ENCODE measurements at places on chromosomes 2 and 18.

DNA sequence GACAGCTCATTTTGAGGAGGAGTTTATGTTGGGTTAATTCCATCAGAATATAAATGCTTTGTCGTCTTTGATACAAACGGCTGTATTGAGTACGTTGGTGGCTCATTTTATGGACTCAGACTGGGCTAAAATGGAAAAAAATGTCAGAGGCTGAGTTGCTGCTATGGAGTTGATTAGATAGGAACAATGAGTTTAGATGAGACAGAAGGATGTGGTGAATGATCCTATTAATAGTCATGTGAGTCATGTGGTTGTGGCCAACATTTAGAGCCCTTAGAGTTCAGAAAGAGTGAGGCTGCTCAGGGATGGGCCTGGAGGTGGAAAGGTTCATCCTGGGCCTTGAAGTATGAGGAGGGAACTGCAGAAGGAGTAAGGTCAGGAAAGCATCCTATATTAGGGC lies 434.2 kb downstream of the MEIS1 start:
- no peak for DNase-seq

GRCh38 chr2:62947403-62947802 lies 103.2 kb upstream of the OTX1 start:
- DNase-seq = no peak

DNA sequence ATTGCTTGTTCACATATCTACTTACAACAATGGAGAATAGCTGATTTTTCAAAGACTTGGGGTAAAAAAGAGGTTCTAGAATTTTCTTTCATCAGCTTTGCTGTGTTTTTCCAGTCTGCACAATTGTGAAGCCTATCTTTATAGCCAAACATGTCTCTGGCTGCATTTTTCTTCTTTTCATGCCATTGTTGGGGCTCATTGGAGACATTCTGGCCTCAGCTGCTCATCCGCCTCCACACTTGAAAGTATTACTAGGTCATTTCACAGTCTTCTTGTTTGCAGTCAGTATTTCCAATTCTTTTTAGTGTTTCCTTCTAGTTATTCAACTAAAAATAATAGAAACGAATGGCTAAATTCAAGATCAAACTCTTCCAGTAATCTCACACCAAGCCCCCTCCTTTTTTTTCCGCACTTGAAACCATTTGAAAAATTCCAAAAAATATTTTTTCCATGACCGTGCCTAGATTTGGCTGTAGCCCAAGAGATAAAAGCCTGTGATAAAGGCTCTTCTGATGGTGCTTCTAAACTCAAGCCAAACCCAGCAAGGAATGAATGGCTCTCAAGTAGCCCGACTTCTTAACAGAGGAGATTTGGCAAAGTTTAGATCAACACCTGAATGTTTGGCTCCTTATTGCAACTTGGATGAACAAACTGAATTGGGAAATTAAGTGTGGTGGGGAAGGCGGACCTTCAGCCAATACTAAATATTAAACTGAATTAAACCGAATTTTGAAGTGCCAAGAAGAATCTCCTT lies 103.4 kb downstream of the NRP2 start:
- no peak for DNase-seq

- DNase-seq = no peak
Measured at GRCh38 chr2:132588576-132588975, 81.4 kb downstream of the LYPD1 start.

- peak; percentile 68 for DNase-seq
Measured at GRCh38 chr2:240851078-240851991, 17.3 kb upstream of the AGXT start.

GRCh38 chr2:27904405-27904665 lies 13.8 kb downstream of the BABAM2 start:
- DNase-seq = no peak

DNA sequence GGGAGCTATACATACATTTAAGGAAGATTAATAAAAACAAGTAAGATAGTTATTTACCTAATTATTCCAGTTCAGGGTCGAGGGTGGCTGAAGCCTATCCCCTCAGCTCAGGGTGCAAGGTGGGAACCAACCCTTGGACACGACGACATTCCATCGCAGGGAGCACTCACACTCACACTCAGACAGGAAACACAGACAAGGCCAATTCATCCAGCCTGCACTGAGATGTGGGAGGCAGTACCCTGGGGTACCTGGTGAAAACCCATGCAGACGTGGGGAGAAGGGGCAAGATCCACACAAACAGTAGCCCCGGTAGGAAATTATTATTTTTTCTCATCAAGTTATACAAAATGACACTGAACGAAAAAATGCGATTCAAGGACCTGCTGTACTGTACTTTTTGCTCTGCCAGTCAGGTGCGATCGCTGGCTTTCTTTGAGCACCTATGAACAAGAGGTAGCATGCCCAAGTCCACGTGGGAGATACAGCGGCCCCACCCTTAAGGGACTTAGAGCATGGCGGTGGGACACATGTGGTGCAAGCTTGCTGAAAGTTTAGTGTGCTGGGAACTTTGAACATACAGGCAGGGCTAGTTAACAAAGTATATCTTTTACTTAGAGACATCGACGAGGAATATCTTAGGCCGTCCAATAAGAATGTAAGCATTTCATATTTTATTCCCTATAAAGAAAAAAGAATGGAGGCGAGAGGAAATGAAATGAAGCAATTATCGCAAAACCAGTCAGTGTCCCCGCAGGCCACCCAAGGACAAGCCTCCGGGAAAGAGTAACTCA lies 624 bp downstream of the METTL8 start:
- no peak for DNase-seq

DNA sequence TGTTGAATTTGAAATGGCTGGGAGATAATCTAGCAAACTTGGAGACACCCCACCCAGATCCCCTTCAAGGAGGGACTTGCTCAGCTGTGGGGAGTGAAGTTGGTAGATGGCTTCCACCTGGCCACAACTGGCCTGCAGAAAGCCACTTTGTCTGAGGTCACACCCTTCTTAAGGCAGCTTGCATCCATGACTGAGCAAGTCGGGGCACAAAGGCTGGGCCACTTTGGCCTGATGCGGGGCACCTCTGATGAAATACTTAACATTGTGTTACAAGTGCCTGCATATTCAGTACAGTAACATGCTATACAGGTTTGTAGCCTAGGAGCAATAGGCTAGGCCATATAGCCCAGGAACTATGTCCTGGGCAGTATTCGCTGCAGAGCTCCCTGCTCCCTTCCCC lies 13.4 kb upstream of the RPL37A start:
- no peak for DNase-seq

- no peak for DNase-seq
Measured at GRCh38 chr2:105431367-105432043, 32.7 kb upstream of the FHL2 start.

GRCh38 chr2:60445684-60446179 lies 107.7 kb downstream of the BCL11A start:
- no peak for DNase-seq

DNA sequence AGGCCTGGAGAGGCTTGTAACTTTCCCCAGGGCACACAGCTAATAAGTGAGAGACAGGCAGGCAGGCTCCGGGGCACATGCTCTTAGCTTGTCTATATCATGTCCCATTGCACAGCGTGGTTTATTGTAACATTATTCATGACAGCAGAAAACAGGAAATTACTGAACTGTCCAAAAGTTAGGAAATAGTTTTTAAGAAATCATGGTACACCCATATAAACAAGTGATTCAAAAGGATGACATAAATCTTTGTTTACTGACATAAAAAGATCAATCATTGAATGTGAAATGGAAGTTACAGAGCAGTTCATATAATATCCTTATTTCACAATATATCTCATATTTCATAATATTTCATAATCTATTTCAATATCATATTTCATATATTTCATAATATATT lies 34.3 kb upstream of the TXNDC2 start:
- DNase-seq = no peak

GRCh38 chr2:167127135-167127534 lies 238.9 kb downstream of the XIRP2 start:
- DNase-seq = peak; percentile 21

DNA sequence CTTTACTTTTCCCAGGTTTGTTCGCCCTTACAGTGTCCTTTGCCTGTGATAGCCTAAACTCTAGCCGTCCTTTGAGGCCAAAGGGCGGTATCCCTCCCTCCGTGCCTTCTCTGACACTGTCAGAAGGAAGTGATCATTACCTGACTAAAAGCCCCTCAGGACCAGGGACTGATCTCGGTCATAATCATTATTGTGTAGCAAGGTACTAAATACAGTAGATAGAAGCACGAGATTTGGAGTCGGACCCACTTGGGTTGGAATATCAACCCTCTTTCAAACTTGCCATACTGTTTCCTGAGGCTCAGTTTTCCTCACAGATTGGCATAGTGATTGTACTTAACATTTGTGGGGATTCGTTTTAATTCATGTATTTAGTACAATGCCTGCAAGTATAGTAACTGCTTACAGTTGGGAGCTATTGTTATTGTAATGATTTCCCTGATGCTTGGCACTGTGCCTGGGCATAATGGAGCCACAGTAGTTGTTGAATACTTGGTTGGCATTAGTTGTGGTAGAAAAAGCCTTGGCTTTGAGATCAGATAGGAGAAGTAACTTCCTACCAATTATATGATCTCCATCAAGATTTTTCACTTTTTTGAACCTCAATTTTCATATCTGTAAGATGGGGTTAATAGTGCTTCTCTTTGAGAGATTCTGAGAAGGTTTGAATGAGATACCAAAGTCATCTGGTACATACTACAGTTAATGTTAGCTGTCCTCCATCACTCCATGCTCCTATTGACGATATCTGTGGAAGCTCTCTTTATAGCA lies 836 bp downstream of the STK11IP start:
- no peak for DNase-seq

DNA sequence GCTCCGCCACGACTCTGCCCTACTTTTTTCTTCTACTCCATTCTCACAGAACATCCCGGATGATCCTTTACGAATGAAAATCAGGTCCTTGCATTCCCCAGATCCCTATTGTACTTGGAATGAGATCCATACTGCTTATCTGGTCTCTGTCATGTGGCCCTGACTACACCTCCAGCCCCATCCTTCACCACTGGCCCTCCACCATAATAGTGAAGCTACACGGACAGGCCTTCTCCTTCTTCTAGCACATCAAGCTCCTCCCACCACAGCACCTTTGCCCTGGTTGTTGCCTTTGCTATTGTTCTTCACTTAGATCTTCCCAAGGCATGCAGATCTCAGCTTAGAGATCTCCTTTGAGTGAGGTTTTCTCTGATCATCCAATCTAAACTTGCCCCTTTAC lies 20.1 kb upstream of the RMDN2 start:
- no peak for DNase-seq

GRCh38 chr18:51623653-51624052 lies 426.2 kb upstream of the MEX3C start:
- DNase-seq = no peak

DNA sequence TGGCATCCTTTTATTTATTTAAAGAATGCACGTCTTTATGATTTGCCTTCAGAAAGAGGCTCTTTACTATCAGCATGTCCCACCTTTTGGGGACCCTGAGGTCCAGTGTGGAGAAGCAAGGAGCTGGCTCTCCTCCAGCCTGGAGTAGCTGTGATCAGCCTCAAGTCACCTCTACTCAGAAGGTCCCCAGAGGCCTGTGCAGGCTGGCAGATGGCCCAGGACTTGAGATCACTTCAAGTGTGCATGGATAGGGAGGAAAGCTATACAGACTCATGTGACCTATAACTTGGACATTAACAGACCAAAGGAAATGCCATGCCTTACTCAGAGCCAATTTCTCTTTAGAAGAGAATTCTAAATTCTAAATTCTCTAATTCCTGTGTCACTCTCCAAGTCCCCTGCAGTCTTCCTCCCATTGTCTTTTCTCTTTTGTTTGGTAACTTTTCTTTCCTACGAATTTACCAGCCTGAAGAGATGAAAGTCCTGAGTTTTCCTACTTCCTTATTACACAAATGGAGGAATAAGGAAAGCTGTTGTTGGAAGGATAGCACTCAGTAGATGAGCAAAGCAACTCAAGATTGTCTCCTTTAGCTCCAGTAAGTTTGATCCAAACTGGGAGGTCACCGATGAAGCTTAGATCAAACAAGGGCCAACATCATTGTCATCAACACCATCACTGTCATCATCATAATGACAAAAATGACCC lies 163.9 kb downstream of the GFPT1 start:
- no peak for DNase-seq

GRCh38 chr2:96505231-96505889 lies at the start of gene NEURL3:
Gene NEURL3 (minus strand): TSS chr2:96505357. CDS start chr2:96505286, 71 bp downstream.
- DNase-seq = no peak

DNA sequence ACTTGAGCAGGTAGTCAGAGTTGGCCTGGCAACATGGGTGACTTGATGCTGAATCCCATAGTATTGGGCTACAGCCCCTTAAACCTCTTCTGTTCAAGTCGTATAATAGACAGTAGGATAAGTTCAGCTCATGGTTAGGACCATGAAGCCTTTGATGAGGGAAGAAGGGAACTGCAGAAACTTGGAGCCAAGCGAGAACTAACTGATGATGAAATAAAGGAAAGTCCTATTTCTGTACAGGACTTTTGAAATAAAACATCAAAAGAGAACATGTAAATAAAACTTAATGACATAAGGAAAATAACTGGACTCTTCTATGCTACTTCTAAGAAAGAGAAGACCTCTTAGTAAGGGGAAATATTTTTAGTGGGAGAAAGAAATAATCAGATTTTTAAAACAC lies 51.2 kb upstream of the UGP2 start:
- no peak for DNase-seq
